H54 (cell line): ENCODE measurements at places on chromosomes 16 and 17.

DNA sequence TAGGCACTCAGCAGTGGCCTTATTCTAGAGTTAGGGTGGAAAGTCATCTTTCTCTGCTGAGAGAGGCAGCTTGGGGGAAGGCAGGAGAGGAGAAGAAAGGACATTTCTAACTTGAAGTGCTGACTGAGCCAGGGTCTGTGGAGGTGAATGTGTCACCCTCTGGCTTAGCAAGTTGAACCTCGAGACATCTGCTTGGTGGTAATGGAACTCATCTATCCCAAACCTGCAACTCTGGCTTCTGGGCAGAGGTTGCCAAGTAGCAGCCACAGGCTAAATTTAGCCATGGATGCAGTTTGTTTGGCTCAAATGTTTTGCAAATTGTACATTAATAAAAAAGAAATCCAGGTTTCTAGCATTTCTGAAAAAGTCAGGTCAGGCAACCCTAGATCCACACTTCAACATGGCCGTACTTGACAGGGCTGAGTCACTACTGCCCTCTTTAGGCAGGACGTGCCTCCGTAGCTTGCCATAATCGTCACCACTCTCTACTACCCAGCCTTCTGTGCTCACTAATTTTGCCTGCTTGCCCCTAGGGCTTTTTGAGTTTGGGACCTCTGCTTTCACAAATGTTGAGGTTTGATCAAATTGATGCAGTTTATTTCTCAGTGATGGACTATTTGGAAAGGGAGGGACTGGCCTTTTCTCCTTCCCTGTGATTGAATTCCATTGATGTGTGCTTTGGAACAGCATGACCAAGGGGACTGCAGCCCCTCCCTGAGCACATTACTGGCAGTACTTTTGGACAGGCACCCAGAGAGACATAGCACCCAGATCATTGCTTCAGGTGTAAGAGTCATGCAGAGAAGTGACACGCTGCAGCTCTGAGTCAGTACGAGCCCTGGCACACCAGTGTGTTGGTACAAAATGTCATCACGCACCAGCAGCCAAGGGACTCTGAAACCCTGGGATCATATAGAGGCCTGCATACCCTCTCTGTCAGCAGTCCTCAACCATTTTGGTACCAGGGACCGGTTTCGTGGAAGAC, 5.2 kb downstream of the CDH13 start:
- DNase-seq, result no peak

- DNase-seq, result no peak
These were observed 23.0 kb downstream of the IL21R start for GRCh38 chr16:27424772-27425498.

DNA sequence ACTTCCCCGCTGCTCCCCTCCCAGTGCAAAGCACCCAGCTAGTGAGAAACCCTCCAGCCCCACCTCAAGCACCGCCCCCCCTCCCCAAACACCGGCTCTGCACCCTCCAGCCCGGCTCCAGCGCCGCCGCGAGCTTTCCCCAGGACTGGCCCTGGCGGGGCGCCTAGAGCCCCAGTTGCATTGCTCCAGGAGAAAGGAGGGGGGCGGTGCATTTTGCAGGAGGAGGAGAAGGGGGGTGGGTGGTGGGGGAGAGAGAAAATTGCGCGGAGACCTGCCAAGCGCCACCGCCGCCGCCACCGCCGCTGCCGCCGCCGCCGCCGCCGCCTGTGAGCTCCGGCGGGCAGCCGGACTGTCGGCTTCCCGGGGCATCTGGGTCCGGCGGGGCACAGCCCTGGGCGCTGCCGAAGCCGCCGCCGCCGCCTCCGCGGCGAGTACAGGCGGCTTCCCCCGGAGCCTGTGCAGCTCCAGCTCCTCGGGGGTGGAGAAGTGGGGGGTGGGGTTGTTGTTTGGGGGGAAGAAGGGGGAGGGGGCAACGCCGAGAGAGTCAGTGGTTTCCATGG, 333 bp upstream of the NOG start:
- peak; percentile 78 for DNase-seq

DNA sequence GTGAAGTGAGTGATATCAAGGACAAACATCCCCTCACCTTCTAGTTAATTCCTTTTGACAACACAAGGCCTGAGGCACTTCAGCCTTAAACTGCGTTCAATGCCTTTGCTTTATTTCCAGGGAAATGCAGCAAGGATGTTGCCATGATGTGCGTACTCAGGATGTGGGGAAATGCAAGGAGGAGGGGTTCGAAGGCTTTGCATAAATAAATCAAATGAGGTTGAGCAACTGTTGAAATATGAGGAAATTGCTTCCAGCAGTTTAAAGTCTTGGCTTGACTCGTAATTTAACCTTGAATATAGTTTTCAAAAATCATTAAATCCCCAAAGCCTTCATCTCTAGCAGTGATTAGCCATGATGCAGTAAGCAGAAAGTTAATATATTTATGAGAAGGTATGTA, 81.8 kb upstream of the CCL2 start:
- no peak for DNase-seq

DNA sequence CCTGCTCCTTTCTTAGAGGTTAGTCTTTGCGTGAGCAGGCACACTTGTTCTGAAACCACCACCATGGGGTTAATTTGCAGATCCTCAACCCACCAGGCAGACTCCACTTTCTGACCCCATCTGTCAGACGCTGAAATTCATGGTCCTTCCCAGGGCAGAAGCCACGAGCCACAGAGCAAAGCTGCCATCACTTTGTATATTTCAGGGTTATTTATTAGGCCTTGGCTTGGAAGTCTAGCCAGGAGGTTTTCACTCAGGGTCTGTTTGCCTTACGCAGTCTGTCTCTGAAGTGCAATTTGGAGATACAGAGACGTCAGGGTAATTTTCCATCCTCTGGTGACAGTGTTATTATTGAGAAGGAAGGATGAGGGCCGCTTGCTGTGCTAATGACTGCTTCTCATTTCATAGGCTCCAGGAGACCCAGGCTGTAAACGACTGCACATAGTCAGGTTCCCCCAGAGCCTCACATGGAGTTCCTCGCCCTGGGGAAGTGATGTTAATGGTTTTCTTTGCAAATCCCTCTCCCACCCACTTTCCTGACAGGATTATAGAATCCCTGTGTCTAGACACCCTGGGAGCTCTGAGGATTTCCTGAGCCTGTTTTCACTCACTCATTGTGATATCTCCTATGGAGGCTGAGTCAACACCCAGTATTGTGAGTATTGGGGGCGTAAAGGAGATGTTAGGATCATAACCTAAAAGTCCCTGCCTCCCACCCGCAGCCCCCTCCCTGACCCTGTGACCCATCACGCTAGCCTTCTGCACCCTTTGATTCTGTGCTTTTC, 269.0 kb downstream of the ABCC12 start:
- no peak for DNase-seq

DNA sequence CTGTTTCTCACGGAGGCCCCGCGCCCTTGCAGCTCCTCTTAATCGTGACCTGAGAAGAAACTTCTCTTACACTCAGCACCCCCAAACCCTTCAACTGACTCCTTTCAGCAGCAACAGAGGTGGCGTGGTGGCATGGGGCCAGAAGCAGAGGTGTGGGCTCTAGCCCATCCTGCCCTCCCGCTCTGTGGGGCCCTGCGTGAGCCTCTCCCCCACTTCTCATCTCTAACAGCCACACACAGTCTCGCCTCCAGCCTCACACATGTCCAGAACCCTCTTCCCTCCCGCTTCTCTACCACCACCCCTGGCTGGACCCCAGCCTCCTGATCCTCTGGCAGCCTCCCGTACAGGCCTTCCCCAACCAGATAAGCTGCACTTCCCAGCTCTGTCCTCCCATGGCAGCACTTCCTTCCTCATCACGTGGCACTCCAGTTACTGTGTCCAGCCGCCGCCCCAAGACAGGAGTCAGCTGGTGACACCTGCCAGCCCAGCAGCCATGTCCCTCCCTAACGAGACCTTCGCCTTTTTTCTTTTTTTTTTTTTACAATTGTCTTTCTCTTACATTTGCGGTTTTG, 30.5 kb downstream of the NSMCE1 start:
- DNase-seq, result no peak

GRCh38 chr16:2090481-2090776, 42.6 kb downstream of the TSC2 start:
- DNase-seq, result no peak

DNA sequence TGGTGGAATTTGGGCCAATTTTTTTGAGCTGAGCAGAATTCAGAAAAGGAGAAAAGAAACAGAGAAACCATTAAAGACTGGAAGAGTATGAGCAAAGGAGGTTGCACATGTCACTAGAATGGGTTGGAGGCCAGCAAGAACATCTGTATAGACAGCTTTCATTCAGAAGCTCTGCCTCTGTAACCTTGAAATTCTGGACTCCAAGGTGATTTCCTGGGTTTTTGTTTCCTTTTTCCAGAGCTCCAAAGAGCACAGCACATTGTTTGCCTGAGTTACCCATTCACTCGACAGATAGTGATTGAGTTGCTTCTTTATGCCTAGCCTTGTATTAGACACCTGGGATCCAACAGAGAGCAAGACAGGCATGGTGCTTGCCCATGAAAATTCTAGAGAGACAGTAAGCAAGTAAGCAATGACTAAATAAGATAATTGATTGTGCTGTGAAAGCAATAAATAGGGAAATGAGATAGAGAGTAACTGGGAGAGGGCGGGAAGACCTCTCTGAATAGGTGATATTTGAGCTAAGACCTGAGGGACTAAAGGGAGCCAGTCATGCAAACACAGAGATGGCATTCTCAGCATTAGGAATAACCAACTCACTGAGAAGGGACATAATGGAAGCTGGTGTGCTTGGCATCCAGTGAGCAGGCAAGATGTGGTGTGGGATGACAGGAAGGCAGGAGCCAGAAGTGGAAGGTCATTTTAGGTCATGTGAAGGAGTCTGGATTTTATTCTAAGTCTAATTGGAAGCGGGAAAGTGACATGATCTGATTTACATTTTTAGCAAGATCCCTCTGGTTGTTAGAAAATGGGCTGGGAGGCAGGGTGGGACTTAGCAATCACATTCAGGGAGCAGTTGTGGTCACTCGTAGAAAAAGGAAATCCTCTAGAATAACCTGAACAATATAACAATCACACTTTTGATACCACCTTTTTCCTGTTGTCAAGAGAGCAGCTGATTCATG, 197.5 kb downstream of the HS3ST3A1 start:
- no peak for DNase-seq

- peak; percentile 66 for DNase-seq
These were observed 6.7 kb downstream of the FOXL1 start for GRCh38 chr16:86584726-86585721.

GRCh38 chr16:58638148-58639036, 8.8 kb upstream of the CNOT1 start:
- peak; percentile 57 for DNase-seq

DNA sequence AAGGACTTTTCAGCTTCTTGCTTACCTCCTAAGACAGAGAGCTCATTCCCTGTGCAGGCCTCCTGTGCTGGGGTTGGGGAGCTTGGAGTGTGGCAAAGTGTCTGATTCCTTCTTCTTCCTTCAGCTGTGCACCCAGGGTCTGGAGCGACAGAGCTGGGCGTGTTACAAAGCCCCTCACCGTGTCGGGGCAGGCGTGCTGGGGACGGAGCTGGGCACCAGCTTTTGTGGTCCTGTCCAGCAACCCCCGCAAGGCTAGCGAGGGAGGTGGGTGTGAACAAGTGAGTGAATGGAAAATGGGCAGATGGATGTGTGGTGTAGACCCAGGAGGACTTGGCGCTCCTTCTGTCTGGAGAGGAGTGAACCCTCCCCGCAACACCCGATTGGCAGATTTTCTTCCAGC, 23.7 kb downstream of the SOX8 start:
- no peak for DNase-seq

DNA sequence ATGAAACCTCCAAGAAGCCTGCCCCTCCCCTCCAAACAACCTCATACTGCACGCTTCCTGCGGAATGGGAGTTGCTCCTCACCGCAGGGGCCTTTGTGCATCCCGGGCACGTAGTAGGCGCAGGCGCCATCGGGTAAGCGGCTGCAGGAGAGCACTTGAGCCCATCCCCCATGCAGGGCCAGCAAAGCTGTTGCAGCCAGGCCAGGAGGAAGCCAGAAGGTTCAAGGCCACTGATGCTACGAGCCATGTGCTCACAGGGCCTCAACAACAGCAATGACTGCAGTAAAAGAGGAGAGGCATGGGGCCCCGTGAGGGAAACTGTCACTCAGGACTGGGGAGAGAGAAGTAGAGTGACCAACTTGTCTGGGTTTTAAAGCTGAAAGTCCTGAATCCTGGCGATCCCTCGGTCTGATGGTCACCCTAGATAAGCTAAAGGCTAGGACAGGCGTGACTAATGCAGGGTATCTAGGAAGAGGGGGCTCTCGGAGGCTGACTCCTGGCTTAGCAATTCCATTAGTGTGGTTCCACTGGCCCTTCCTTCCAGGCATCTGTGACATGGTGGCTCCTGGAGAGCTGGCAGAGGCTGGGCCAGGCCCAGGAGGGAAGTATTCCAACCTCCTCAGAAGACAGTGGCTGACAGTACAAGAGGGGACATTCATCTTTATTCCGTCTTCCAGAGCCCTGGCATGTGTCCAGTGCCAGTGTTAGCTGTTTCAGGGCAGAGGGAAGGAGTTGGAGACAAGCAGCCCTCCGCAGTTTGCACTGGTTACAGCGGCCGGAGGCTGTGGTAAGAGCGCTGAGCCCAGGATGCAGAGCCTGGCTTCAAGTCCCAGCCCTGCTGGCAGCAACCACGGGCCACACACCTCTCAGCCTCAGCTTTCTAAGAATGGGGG, 20.8 kb downstream of the GOSR2 start:
- DNase-seq, result no peak

DNA sequence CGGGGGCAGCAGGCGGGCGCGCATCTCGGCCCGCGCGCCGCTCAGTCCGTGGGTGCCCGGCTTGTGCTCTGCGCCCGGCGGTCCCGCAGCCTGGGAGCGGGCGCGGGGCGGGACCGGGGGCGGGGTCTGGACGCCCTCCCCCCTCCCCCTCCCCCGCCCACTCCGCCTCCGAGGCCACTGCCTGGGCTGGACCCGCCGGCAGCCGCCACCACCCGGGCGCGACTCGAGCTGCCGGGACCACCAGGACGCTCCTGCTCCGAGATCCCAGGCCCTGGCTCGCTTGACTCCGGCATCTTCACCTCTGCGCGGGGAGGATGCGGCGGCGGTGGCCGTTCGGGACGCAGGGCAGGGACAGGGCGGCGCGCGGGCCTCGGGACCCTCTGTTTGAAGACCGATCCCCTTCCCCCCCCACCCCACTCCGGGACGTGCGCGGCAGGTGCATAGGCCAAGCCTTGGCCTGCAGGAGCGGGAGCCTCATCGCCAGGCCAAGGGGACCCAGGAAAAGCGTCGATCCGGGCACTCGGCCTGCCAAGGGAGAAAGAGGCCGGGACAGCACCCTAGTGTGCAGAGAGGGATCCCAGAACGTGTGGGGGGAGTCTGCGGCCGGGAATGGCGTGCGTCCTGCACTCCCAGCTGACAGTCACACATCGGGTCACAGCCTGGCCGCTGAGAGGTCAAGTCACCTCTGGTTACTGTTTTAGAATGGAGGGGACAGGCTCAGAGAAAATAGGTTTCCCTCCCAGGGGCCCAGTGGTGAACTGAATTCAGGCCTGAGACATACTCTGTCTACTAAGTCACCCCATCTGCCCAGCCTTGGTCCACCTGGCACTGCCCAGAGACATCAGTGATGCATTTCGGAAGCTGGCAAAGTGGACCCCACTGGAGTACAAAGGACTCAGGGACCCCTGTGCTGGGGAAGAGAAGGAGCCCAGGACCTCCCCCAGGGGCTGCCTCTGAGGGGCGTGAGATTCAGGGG, at the start of gene HS3ST6:
HS3ST6 (minus strand) TSS at position 65 of the 976 bp plus-strand sequence. CDS start 92 bp downstream, outside the sequence.
- DNase-seq, result no peak

- no peak for DNase-seq
These were observed 76.9 kb downstream of the RPA1 start for GRCh38 chr17:1906662-1907101.
